Stromal cell of bone marrow (primary cell): ENCODE measurements at places on chromosomes 1 and 21.

GRCh38 chr1:161196521-161197451, 2.1 kb downstream of the ADAMTS4 start:
- DNase-seq = peak; percentile 87

- DNase-seq = peak; percentile 89
Measured at GRCh38 chr1:112011202-112011601, 21.7 kb upstream of the KCND3 start.

DNA sequence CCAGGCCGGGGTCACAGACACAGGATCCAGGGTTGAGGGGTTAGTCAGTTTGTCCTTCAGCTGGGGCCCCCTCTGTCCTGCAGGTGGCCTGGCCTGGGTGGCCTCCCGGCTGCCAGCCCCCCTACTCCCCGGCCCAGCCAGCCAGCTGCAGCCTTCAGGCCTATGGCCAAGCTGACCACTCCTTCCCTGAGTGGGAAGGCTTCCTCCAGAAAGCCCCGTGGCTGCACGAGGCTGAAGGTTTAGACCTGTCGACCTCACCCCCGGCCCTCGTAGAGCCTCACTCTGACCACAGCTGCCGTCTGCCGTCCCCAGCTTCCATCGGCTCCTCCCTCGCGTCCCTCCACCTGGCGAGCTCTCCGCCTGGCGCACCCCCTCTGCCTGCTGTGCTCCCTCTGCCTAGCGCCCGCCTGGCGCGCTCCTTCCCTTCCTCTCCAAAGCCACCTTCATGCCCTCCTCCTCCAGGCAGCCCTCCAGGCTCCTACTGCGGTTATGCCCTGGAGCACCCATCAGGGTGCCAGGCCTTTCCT, 9.6 kb downstream of the TTLL10 start:
- DNase-seq = no peak

- no peak for DNase-seq
Measured at GRCh38 chr1:40898431-40898901, 36.3 kb upstream of the CITED4 start.

- no peak for DNase-seq
Measured at GRCh38 chr1:26602378-26602959, 72.9 kb downstream of the RPS6KA1 start.

DNA sequence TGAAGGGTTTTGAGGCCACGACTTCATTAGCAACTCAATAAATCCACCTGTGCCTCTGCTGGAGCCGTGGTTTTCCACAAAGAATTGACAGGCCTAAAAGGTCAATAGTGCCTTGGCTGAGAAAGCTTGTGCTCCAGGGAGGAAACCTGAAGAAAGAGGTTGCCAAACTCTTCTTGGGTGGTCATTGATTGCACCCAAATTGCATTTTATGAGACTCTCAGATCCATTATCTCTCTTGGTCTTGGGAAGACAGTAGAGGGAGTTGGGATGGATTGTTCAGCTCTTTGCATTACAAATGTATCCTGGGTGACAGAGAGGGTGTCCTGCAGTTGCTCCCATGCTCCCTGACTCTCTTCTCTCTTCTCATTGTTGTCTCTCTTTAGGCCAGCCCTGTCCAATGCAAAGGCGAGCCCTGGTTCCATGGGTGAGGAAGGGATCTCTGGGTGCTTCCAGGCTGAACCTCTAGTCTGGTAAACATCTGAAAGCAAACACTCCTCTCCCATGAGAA, 46.1 kb upstream of the HTR1D start:
- DNase-seq = no peak

- DNase-seq = no peak
Measured at GRCh38 chr1:6496365-6496721, 4.9 kb upstream of the PLEKHG5 start.

DNA sequence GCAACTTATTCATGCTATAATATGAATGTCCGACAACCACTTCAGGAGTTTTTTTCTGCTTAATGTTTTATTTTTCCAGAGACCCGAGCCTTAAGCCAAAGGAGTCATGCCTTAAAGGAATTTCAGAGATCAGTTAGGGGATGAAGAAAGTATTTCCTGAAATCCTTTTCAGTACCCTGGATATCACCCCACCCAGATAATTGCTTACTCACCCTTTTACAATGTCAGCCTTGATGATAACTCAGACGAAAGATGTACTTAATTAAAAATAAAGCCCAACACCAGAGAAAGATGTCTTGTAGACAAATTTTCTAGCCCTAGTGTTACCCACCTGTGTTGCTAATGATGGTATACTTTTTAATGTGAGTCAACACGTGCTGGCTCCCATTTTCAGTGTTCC, 124.1 kb downstream of the XCL2 start:
- no peak for DNase-seq

DNA sequence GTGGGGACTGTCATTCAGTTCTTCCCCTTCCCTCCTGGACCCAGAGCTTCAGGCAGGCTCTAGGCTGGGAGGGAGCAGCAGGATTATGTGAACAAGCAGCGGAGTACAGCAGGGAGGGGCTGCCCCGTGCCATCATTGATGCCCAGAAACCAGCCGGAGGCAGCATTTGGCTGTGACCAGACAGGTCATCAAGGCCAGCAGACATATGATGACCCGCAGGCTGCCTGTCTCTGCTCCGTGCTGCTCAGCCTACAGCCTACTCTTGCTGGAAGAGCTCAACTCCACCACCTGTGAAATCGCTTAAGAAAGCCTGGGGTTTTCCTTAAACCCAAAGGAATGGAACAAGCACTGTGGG, 4.9 kb downstream of the KLHL21 start:
- no peak for DNase-seq

DNA sequence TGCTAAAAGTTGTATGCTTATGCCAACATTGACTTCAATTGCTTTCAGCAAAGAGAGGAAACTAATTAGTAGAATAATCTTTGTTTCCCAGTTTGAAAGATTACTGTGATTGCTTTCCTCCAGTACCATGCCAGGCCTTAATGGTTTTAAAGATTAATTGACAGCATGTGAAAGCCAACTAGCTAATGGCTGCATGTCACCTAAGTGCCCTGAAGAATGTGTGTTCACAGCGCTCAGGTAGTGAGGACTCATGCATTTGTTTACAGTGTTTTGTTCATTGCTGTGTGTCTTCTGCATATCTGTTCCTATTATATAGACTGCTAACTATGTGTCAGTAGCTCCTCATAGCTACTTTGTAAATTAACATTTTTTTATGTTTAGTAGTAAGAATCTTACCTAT, 335.6 kb downstream of the LRRIQ3 start:
- DNase-seq = no peak
